ENCODE measurements at places on chromosomes 4 and X.

DNA sequence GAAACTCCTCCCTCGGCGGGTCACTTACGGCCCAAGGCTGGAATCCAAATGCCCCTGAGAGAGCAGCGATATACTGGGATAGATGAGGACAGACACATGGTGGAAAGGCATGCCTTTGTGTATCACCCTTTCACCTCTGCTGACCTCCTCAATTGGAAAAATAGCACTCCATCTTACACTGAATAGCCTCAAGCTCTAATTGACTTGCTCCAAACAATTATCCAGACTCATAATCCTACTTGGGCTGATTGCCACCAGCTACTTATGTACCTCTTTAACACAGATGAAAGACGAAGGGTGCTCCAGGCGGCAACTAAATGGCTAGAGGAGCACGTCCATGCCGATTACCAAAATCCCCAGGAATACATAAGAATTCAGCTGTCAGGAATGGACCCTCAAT lies 1142.2 kb downstream of the ARAP2 start:
- no peak for DNase-seq

DNA sequence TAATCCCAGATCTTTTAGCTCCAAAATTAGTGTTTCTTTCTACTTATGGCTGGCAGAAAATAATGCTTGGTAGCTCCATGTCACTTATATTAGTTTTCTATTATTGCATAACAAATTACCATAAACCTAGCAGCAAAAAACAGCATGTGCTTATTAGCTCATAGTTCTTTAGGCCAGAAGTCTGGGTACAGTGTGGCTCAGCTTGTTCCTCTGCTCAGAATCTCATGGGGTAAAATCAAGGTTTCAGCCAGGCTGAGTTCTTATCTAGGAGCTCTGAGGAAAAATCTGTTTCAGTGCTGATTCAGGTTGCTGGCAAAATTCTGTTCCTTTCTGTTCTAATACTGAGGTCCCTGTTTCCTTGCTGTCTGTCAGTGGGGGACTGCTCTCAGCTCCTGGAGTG lies 101.1 kb downstream of the CT47B1 start:
- DNase-seq, result no peak

DNA sequence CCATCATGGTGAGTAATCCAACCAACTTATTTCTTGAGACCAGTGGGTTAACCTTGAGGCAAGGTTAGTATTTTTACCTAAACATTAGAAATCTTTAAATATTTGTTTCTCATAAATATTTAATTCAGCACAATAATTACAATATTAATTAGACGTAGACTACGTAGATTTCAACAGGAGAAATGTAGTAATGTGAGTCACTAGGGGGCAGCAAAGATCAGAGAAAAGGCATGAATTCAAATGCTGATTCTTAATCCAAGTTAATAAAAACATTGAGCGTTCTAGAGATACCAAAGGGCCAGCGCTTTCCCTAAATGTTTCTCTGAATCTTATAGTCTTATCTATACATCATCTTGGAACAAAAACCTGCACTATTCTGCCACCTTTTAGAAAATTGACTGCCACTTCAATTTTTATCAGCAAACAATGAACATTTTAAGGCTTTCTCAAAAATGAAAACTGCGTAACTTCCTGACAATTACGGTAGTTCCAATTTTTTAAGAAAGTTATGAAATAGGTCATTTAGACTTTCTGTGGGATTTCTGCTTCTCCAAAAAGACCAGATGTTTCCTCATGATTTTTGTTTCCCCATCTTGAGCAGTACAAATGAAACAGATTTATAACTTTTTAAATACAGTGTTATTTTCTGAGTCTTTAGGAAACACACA lies 180.7 kb downstream of the GASK1B start:
- no peak for DNase-seq

DNA sequence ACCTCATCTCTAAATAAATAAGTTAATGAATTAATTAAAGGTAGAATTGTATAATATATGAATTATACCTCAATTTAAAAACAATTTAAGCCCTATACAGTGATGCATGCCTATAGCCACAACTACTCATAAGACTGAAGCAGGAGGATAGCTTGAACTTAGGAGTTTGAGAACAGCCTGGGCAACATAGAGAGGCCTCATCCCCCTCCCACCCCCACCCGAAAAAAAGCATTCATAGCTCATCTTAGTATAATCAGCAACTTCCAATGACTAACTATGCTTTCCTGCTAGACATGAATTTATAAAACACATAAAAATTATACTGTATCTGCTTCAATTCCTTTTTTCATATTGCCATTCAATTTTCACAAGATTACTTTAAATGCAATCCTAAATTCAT lies 1.6 kb downstream of the LRBA start:
- no peak for DNase-seq

DNA sequence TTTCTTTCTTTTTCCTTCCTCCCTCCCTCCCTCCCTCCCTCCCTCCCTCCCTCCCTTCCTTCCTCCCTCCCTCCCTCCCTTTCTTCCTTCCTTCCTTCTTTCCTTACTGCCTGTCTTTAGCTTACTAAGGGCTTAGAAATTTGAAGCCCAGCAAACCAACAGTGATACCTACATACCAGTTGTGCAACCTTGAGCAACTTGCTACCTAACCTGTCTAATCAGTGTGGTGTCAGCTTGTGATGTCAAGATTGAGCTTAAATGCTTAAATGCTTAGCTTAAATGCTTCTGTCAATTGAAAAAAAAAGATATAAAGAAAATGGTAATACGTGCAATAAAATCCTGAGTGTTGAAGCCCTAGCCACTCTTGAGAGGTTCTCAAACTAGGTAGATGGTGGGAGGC lies 728.6 kb downstream of the TRIML1 start:
- DNase-seq, result no peak

DNA sequence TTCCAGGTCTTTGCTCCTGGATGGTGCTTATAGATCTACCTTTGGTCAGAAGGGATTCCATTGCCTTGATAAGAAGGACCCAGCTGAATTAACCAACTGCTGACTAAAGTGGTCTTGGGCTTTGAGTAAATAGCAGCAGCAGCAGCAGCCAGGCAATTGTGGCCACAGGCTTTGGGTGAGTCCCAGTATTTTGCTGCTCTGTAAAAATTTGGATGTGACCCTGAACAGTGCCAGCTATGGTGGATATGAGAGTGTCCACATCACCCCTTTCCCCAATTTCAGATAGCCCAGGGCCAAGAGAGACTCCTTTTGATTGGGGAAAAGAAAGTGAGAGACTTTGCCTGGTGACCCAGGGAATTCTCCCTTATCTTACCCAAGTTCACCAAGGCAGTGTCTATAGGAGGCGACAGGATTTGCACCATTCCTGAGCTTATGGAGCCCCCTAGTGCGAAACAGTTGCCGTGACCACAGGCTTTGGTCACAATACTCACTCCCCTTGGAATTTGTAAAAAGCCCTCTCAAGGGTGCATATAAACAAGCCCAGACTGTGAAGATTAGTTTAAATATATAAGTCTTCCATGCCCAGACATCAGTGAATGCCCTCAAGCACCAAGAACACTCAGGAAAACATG lies 518.0 kb downstream of the TMA16 start:
- no peak for DNase-seq

DNA sequence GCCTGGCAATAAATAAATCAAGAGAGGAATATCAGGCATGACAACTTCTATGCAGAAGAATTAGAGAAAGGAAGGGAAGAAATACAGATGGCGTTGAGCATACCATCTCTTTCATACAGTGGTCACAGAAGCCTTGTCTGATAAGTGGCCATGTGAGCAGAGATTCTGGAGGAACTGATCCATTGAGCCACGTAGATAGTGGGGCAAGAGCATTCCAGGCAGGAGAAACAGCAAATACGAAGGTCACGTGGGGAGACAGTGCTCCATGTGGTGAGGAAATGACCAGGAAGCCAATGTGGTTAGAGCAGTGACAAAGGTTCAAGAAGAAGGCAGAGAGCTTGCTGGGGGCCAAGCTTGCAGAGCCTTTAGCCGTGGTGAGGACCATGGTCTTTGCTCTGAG lies 226.7 kb upstream of the NOCT start:
- DNase-seq, result no peak

DNA sequence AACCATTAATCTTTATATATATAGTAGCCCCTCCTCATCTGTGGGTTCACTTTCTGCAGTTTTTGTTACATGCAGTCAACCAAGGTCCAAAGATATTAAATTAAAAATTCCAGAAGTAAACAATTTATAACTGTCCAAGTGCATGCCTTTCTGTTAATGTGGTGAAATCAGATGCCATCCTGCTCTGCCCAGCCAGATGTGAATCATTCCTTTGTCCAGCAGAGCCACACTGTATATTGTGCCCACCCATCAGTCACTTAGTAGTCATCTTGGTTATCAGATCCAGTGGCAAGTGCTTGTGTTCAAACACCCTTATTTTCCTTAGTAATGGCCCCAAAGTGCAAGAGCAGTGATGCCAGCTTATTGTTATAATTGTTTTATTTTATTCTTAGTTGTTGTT lies 17.2 kb upstream of the PRDM5 start:
- DNase-seq, result no peak

DNA sequence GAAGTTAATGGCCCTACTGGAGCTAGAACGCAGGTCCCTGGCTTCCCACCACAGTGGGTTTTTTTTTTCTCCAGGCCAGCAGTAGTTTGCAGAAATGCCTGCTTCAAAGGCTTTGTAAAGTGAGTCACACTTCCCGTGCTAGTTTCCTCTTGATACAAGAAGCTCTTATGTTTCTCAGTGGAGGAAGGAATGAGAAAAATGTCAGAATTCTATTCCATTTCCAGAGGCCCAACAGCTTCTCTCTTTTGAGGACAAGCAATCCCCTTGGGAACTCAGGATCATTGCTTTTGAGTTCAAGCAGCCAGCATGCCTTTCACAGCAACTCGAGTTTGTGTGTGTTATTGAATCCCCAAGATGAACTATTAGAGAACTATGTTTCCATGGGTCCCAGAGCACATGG lies 134.3 kb downstream of the GUCY2F start:
- no peak for DNase-seq

- no peak for DNase-seq
Measured at GRCh38 chr4:184734758-184735157, 862 bp upstream of the CENPU start.

- no peak for DNase-seq
Measured at GRCh38 chr4:16289897-16290554, 63.8 kb upstream of the TAPT1 start.

- no peak for DNase-seq
Measured at GRCh38 chr4:93065790-93066189, 762.0 kb downstream of the GRID2 start.

- no peak for DNase-seq
Measured at GRCh38 chrX:120452131-120452530, 17.0 kb downstream of the LAMP2 start.

DNA sequence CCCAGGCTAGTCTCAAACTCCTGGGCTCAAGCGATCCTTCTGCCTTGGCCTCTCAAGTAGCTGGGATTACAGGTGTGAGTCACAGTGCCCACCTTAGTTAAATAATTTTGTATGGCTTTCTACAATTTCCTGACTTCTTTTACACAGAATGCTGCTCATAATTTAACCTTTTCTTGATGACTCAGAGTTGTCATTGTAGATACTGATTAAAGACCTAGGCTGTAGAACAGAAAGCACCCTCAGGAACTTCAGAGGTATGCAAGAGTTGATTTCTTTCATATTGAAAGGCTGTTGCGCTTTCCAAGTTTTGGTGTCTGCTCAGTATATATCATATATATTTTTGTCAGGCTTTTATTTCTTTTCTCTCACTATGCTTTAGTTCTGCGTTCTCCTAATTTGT lies 21.1 kb upstream of the GPR34 start:
- DNase-seq, result no peak

DNA sequence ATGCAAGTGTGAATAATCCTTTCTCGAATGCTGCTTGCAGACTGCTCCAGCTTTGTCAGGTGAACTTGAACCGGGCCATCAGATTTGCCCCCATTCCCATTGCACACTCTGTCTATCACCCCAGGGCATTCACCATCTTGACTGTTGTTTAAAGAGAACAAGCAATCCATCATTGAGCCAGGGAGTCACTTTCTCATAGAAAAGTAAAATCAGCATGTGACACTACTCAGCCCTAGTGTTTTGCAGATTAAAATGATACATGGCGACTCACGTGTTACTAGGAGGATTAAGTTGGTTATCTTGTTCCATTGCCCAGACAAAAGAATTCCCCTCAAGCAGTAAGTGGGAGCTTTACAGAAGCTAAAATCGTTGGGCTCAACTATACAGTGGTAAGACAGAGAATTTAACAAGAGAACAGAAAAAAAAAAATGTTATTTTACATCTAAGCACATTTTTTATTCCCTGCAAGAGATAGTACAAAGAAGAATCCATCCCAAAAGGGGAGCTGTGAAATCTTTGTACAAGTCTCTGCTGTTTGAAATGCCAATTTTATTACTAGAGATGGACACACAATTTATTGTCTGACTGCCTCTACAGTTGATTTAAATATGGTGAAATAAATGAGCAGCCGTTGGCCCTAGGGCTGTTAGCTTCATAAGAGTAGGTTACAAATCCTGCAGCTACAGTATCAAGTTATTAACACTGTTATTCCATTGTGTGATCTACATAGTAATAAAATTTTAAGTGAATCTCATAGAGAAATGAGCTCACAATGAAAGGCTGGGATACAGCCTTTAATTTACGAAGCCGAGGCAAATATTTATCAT lies 67.5 kb downstream of the NEUROG2 start:
- no peak for DNase-seq

DNA sequence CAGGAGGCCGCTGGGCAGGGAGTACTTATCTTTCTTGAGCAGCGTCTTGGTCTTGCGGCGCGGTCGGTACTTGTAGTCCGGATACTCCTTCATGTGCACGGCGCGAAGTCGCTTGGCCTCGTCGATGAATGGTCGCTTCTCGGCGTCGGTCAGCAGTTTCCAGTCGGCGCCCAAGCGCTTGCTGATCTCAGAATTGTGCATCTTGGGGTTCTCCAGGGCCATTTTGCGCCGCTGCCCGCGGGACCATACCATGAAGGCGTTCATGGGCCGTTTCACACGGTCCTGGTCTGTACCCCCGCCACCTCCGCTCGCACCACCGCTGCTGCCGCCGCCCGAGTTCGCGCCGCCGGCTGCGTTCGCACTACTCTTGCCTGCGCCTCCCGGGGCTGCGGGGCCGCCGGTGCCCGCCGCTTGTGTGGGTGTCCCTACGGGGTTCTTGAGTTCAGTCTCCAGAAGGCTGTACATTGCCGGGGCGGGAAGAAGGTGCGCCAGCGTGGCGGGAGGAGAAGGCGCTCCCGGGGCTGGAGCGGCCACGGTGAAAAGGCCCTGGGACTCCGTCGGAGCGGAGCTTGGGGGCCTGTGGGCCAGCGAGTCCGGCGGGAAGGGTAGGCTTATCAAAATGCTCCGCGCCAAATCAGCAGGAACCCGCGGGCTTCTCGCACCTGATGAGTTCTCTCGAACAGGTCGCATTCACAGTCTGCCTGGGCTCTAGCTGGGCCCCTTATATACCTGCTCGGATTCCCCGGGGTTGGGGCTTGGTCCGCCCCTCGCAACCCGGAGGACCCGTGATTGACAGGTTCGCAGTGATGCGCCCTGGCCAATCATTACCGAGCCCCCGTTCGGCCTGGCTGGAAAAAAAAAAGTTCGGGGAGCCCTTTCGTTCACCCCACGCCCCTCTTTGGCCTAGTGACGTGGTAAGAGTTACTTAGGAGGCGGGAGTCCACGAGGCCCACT lies at the start of gene SOX3:
Gene SOX3, minus strand, starts transcription at position 699 of the 954 bp plus-strand sequence. Its CDS starts 9 bp downstream, at position 690.
- DNase-seq, result no peak

Measured in stimulated activated CD4-positive, alpha-beta T cell treated with anti-CD3 and anti-CD28 coated beads, Interleukin-12 subunit alpha, Interleukin-12 subunit beta, amount 100 ng/mL, for 24 hours (primary cell).